ENCODE measurements at places on chromosomes 2 and 18. TPM values are rescaled to one million over a fixed set of nuclear protein-coding genes. Genes with fewer than 3 reads are reported as not detected.
A peak's percentile ranks its signal among the peaks of the same experiment; 100 is the strongest.

Gene DPP10
- total RNA-seq, result 1.1 TPM

Gene OLA1
- 76.2 TPM for total RNA-seq

Gene SP100
- 39.4 TPM for total RNA-seq

Gene AGXT
- 0.10 TPM for total RNA-seq

Gene IHH
- 0.10 TPM for total RNA-seq

Gene RNPEPL1
- total RNA-seq, result 12.0 TPM

- no peak for DNase-seq
Measured at GRCh38 chr2:97844311-97844859, 131.0 kb downstream of the ZAP70 start.

DNA sequence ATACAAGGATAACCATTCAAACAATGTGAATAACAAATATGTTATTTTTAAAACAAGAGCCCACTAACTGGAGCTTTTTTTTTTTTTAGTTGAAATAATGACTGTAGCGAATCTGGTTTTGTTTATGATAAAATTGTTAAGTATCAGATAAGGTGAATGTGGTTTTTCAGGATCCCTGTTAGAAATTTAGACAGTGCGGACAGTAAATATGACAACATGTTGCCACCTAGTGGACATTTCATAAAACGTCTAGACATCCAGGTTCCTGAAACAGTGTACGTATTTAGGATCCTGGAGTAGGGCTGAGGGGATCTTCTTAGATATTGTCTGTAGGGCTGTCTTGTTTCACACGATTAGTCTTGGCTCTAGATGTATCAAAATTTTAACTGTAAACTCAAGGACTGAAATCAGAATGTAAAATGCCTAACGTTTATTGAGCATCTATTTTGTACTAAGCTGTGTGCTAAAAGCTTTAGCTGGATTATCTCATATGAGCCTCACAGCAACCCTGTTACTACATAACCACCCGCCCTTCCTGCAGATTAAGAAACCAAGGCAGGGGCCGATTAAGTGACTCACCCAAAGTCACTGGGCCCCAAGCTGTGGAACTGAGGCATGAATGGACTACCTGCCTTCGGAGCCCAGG lies 23.9 kb upstream of the CCDC68 start:
- peak; percentile 60 for DNase-seq

- no peak for DNase-seq
Measured at GRCh38 chr2:54864096-54864495, 140.6 kb downstream of the EML6 start.

- DNase-seq, result no peak
Measured at GRCh38 chr2:204535764-204536163, 9.5 kb upstream of the PARD3B start.

- DNase-seq, result no peak
Measured at GRCh38 chr18:53603276-53603675, 621.2 kb downstream of the MBD2 start.
